Activated CD4-positive, alpha-beta T cell treated with anti-CD3 and anti-CD28 coated beads for 36 hours (primary cell): ENCODE measurements at places on chromosomes 16 and 17.

DNA sequence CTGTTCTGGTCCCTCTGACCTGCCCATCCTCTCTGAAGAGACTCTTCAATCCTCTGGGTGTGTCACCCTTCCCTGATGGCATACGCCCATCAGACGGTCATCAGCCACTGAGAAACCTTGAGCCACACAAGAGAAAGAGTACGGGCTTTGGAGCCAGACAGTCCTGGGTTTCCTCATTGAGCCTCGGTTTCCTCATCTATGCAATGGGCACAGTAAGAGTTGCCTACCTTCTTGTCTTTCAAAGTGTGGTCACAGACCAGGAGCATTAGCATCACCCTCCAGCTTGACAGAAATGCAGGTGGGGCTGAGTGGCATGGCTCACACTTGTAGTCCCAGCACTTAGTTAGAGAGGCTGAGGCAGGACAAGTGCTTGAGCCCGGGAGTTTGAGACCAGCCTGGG lies 26.1 kb upstream of the MEAK7 start:
- DNase-seq, result no peak

- peak; percentile 48 for DNase-seq
Observed at GRCh38 chr16:84308120-84308519, 13.4 kb downstream of the WFDC1 start.

- DNase-seq, result no peak
Observed at GRCh38 chr16:30437511-30438046, 7.7 kb upstream of the DCTPP1 start.

GRCh38 chr17:77140878-77141767 lies at the start of gene SEC14L1:
Gene SEC14L1, plus strand, starts transcription at chr17:77140969. Its CDS starts 2,628 bp downstream, at chr17:77143597.
- DNase-seq, result peak; percentile 56
